ENCODE measurements at places on chromosomes 4 and X.
A peak's percentile ranks its signal among the peaks of the same experiment; 100 is the strongest.

DNA sequence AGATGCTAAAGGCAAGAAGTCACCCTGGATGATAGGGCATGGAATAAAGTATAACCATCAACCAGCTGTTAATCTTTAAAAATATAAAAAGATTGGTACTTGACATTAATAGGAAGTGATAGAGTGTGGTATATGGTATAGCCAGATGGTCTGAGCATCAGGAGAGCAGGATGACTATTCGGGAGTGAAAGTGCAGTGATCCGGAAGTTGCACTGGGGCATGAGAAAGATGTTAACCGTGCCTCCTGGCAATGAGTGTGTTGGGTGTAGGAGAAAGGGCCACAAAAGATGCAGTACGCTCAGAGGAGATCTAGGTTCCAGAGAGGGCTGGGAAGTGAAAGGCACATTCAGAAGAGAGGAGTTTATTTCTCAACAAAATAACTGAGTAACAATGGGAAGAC, 65.0 kb downstream of the TSPAN7 start:
- no peak for DNase-seq

- DNase-seq: no peak
Observed at GRCh38 chrX:130691576-130691975, 211.4 kb downstream of the ENOX2 start.

DNA sequence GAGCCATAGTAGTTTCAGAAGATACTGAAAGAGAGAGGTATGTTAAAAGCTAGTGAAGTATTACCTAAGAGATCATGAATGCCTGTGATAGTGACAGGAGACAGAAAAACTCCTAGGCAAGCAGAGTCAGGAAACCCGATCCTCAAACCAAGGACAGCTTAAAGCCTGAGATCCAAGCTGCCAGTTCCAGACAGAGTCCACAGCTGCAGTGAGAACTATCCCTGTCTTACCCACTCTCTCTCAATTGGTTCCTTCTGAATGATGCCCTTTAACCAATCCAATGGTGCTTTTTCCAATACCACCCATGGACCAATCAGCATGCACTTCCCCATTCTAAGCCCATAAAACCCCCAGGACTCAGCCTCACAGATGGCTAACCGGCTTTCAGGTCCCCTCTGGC, 90.4 kb upstream of the PCDH10 start:
- DNase-seq: no peak

- DNase-seq: no peak
Observed at GRCh38 chr4:97582890-97583289, 560.4 kb downstream of the STPG2 start.

DNA sequence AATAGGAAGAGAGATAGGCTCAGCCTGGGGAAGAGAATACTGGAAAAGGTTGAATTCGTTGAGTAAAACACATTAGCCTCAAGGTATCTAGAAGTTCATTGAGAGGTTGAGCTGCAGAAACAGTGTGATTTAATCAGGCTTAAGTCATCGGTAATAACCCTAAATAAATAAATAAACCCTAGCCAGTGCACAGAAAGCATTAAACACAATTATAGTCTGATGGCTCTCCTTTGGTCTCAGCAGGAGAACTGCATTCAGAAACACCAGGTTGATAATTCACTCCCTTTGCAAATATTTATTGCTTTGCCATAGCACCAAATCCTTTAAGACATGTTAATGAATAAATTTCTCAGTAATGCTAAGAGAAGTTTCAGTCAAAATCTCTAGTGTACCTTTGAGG, 9.6 kb downstream of the DCX start:
- no peak for DNase-seq

GRCh38 chrX:45351478-45351877, 150.8 kb upstream of the DIPK2B start:
- no peak for DNase-seq

GRCh38 chrX:18174971-18175370, 45.7 kb downstream of the BEND2 start:
- DNase-seq: no peak

- no peak for DNase-seq
Observed at GRCh38 chrX:150773634-150774033, 80.4 kb downstream of the MTMR1 start.

GRCh38 chr4:5125321-5125720, 74.0 kb downstream of the STK32B start:
- no peak for DNase-seq

GRCh38 chrX:116378961-116379360, 57.4 kb upstream of the SLC6A14 start:
- no peak for DNase-seq

DNA sequence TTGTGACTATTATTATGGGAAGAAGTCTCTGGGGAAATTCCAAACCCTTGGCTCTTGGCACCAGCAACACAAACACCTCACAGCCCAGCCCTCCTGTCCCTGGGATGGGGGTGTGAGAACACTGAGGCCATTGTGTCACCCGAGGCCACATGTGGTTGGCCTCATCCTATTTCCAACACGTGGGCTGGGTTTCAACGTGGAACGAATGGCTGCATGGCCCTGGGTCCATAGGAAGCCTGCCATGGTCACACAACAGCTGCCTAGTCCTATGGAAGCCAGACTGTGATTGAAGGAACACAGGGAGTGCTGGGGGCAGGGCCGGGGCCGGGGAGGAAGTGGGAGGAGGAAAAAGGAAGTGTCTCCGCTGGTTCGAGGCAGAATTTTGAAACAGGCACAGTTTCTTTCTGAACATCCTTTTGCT, 10.0 kb downstream of the CLCN4 start:
- DNase-seq: peak; percentile 73

GRCh38 chr4:8775751-8776355, 95.8 kb downstream of the HMX1 start:
- DNase-seq: no peak

GRCh38 chr4:57119054-57119651, 9.0 kb upstream of the IGFBP7 start:
- peak; percentile 31 for DNase-seq

DNA sequence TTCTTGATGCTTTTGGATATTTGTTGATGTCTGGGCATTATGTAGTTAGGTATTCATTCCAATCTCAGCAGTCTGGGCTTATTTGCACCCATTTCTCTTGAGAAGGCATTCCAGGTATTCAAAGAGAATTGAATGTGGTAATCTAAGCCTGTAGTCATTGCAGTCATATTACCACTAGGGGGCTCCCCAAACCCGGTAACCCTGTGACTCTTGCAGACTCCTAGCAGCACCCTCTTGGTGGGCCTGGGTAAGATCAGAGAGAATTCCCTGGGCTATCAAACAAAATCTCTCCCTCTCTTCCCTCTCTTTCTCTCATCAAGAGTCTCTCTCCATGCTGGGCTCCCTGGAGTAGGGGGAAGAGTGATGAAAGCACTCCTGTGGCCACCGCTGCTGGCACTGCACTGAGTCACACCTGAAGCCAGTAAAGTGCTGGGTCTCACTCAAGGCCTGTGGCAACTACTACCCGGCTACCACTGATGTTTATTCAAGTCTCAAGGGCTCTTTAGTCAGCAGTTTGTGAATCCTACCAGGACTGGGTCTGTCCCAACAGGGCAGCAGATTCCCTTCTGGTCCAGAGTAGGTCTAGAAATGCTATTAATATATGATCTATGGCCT, 187.7 kb upstream of the NUDT10 start:
- peak; percentile 23 for DNase-seq

- peak; percentile 61 for DNase-seq
Observed at GRCh38 chr4:7987148-7987989, 47.7 kb upstream of the AFAP1 start.

DNA sequence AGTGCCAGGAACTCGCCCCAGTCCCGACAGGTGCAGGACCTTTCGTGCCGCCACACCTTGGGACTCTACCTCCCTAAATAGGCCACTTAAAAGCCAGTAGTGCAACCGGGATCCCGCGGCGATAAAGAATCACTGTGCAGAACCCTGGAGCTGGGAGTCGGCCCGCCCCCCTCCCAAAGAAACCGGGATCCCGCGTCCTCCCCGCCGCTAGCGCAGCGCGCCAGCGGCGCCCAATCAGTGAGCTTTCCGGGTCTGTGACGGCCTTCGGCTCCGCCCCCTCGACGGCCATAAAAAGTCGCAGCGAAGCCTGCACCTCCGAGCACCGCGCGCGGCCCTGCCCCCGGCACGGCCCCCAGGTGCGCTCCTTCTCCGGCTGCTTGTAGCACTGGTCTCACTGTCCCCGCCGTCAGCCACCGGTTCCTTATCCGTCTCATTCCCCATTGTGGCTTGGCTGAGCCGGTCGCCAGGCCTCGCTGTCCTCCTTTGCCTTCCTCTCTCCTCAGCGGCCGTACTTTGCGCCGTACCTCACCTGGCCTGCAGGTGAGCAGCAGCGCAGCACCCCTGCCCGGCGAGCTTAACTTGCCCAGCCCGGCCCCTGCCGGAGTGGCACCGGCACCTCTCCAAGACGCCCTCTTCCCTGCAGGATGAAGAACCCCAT, at the start of gene LRAT:
TSS of gene LRAT (plus strand) at position 318 of the 658 bp plus-strand sequence. CDS start at position 645, 327 bp downstream.
- DNase-seq: peak; percentile 49

DNA sequence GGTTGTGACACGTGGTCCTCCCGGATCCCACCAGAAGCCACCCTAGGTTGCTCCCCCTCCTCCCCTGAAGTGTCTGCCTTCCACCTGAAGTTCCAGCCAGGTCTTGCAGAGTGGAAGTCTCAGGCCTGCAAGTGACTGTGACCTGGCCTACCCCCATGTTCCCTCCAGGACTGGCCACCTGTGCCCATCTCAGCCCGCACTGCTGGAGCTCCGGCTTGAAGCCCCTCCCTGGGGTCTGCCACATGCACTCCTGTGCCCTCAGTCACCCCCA, 6.1 kb upstream of the HGFAC start:
- DNase-seq: no peak

GRCh38 chr4:1669270-1669669, 14.8 kb downstream of the FAM53A start:
- DNase-seq: no peak

DNA sequence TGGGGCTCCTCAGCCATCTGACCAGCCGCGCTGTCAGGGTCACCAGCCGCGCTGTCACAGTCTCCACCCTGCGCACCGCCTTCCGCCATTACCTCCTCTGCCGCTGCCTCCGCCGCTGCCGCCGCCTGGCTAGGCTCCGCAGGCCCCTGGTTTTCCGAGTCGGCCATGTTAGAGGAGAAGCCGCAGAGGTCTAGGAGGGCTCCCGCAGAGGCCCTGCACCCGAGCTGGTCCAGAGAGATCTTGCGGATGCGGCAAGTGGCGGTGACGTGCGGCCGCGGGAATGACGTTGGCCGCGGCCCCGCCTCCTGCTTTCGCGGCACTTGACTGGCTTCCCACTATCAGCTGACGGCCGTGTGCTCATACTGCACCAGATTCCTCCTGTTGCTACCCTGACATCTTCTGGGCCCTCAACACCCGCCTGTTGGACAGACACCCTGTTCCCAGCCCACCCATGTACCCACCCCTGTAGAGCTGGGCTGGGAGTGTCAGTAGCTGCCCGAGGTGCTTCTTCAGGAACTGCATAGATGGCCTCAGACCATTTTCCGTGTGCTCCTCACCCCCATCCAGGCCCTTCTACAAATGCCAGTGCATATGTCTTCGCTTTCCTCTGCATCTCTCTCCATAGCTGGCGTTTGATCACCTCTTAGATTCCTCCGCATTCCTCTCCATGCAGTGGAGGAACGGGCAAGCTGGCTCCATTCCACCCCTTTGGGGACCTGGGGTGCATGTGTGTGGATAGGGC, at the start of gene NAP1L5:
TSS of gene NAP1L5 (minus strand) at position 242 of the 742 bp plus-strand sequence. CDS start at position 167, 75 bp downstream.
- DNase-seq: peak; percentile 35

- no peak for DNase-seq
Observed at GRCh38 chr4:10020871-10021652, at the start of gene SLC2A9. Gene SLC2A9 (minus strand): TSS chr4:10021497. CDS start chr4:10021429, 68 bp downstream.

GRCh38 chrX:39813631-39814277, 284.0 kb downstream of the BCOR start:
- DNase-seq: peak; percentile 39

DNA sequence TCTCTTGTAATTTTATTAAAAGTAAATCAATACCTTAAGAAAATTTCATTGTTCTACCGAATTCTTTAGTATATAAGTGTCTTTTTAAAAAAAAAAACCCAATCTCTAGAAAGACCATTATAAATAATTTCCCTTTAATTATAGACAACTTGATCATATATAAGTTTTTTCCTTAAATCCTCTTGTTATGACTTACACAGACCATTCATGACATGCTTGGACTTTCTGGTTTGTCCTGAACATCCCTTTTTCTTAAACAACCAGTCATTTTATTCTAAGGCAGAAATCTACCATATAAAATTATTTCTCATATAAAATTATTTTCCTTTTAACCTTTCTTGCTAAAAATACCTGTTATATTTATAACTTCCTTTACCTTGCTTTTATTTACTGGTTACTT, 15.4 kb upstream of the FHDC1 start:
- DNase-seq: no peak

DNA sequence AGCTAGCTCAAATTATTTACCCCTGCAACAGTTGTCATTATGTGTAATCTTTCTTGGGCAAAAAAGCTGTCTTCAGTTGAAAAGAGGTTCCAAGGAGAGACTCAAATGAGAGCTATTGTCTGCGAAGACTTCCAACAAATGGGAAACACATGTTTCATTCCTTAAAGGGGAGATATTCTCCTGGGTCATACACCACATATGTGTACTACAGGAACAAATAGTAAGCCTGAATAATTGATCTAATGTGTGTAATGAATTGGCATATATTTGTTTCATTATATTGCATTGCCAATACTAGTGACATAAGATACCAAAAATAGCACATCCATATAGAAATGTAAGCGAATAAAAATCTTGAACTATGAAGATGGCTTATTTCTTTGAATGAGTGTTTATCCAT, 950.9 kb upstream of the NDST4 start:
- no peak for DNase-seq

GRCh38 chrX:23883737-23884354, 23.9 kb downstream of the APOO start:
- DNase-seq: no peak

DNA sequence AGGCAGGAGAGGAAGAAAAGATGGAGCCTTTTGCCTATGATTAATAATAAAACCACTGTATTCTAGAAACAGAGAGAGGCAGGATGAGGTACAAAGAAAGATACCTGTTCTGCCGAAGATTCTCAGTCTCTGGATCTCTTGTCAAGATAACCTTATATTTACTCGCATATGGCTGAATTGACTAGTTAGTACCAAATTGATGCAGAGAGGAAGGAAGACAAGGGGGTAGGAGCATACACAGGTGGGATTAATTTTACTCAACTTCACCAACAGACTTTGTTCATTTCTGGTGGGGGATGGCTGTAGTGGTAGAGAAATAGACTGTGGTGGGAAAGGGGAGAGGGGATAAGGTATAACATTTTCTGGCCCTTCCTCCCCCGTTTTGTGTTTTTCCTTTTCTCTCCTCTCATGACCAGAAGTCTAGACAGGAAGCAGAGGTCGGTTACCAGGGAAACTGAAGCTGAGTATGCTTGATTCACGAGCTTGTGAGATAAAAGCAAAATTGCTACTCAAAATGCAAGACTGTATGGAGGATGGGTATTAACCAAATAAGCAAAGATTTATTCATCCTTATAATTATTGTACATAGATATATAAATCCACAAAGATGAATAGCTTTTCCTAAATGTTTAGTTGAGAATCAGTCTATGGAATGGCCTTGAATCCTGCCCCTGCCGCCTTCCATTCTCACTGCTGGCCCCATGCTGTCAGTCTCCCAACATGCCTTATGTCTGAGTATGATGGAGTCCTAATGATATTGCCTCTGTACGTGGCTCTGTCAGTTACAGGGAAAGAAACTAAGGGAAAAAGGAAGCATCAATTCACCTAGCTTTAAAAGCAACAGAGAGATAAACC, 17.8 kb upstream of the PAGE2B start:
- DNase-seq: peak; percentile 33

Data from pons (tissue), 1 donor.